ENCODE measurements at places on chromosomes 7 and 10.

DNA sequence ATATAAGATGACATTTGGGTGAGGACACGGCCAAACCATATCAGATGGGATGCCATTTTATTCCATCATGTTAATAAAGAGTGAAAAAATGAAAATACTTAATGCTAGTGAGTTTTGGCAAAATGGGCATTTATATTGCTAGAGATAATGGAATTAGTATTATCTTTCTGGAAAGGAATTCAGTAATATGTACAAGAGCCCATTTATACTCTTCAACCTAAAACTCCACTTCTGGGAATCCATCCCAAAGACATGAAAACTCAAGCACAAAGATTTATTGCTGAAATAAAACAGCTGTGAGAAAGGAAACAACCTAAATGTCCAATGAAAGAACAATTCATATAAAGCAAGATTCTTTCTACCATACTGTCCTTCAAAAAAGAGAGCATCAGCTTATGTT, 96.0 kb upstream of the TMEM168 start:
- no peak for DNase-seq

- no peak for DNase-seq
These were observed 57.8 kb downstream of the COA1 start for GRCh38 chr7:43671521-43671920.

DNA sequence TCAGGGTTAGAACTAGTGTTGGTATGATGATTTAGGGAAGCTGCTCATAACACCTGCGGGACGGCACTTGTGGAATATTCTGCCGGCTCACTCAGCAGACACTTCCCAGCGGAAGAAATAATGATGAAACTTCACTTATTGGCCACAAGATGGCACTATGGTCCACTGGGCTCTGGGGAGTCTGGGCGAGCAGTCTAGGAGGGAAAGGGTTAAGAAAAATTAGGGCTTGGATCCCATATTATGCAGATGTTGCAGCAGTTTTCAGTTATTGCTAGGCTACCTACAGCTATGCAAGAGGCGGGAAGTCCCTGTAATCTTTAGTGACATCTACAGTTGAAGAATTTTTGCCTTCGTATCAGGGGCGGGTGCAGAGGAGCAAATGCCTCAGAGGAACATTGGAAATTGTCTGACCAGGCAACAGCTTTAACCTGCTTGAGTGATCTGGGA, 238.7 kb upstream of the PRSS58 start:
- DNase-seq = peak; percentile 43

- DNase-seq = no peak
These were observed 9.6 kb downstream of the ZKSCAN5 start for GRCh38 chr7:99514050-99514449.

GRCh38 chr7:117113871-117114270, 160.6 kb downstream of the ST7 start:
- no peak for DNase-seq

DNA sequence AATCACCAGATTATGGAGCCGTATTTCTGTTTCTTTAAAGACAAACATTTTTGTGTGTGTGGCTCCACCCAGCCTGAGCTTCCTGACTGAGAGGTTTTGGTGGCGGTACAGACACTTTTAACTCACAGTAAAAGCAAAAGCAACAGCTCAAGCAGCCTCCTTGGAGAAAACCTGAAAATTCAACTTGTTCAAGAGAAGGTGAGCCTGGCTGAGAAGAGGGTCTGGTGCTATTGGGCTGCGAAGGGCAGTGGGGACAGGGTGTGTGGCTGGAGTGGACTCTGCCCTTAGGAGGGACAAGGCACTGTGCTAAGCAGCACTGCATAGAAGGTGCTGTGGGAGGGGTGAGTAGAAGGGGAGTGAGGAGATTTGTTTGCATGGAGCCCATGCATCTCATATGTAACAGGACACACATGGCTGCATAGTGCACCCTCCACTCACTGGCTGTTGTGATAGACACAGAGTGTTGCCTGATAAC, at the start of gene GIMAP7:
TSS of gene GIMAP7 (plus strand) at position 125 of the 475 bp plus-strand sequence. CDS start 5,103 bp downstream, outside the sequence.
- DNase-seq = no peak

DNA sequence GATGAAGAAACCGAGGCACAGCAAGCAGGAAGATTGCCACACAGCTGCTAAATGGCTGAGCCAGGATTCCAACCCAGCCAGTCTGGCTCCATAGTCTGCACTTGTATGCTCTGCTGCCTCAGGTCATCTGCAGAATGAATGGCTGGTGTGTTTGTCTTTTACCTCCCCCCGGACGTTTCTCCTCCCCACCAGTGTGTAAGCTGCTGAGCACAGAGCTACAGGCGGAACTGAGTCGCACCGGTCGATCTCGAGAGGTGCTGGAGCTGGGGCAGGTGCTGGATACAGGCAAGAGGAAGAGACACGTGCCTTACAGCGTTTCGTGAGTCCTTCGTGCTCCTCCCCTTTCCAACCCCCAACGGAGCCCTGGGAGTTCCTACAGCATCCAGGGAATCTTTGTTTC, 2.6 kb downstream of the CNPY4 start:
- DNase-seq = peak; percentile 100

- DNase-seq = peak; percentile 49
These were observed 455 bp downstream of the CUL2 start for GRCh38 chr10:35089611-35090161.

DNA sequence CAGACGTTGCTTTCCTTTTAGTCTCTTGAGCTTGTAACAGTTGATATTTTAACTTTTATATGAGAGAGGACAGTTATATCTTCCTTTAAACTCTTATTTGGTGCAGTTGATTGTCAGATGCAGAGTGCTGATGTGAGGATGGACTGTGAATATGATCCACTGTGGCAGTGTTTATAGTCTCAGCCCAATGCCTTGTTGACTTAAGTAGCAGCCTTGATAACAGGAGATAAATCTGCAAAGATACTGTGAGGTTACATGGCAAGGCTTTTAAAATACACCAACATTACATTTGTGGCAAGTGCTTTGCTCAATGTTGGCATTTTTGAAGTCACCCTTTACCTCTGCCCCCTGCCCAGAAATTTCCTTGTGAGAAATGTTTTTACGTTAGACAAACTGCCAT, 206.7 kb downstream of the AUTS2 start:
- DNase-seq = no peak

DNA sequence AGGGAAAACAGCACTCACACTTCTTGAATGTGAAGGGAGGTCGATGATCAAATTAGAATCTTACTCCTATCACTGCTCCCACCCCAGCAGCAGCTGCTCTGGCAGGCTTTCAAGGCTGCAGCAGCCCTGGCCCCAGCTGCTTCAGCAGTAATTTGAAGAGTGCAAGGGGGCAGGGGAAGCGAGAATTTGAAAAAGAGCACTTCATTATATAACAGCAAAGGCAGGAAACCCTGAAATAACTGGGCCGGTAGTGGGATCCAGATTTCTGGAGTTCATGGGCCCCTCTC, 44.9 kb downstream of the MYPN start:
- peak; percentile 29 for DNase-seq

DNA sequence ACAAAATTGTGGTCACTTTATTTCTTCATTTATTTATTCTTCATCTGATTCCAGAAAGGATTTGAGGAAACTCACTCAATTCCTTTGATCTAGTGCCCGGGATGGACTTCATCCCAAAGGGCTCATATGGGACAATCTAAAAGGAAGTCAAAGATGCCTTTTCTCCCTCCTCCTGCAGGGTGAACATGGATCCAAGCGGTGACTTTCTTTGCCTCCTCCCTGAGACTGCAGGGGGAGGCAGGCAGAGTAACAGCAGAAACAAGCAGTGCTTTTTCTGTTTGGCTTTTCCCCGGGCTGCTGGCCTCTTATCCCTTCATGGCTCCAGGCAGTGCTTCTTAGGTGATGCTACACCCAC, 10.0 kb upstream of the DNMBP start:
- peak; percentile 85 for DNase-seq

- no peak for DNase-seq
These were observed 69.5 kb upstream of the PPIF start for GRCh38 chr10:79277579-79278269.
